Hepatic stellate cell (primary cell): ENCODE measurements at places on chromosomes 4 and X.

DNA sequence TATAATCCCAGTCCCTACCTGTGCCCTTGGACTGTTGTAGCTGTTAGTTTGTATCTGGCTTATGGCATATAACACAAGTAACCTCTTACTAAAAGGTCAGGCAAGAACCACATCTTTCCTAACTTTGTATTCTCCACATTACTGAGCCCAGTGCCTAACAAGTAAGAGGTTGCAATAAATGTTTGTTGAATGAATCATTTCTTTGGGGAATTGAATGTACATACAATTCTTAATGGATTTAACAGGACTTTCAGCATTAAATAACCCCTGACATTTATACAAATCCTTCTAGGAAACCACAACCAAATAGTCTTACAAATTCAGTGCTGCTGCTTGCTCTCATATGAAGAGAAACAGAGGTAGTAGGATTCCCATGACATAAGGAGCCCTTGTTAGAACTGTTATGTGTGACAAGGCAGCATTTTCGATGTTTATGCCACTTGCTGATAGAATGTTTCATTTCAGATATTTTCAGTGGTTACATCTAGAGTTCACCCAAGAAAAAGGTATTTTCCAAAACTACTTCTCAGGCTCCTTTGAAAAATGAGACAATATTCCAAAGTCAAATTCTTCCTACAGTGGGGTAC lies 62.0 kb downstream of the MBNL3 start:
- DNase-seq, result no peak

DNA sequence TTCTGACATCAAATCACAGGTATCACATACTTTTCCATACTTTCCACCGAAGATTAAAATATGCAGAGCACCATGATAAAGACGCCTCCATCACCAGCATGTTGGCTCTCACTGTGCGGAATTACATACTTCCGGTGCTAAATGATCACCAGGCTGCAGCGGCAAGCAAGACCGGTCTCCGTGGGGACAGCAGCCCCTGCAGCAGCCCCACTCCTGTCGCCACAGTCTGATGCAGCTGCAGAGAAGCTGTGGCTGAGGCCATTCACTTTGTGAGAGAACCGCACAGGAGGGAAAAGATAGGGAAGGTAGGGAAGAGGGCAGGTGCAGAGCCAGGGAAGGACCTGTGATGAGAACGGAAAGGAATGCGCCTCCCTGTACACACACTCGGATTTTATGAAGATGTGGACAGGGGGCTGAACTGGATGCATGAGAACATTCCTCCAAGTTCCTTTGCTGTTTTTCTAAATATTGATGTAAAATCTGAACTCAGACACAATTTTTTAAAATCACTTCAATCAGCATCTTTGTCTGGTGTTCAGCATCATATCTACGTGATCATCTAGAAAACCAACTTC lies 38.3 kb downstream of the AFAP1 start:
- no peak for DNase-seq

DNA sequence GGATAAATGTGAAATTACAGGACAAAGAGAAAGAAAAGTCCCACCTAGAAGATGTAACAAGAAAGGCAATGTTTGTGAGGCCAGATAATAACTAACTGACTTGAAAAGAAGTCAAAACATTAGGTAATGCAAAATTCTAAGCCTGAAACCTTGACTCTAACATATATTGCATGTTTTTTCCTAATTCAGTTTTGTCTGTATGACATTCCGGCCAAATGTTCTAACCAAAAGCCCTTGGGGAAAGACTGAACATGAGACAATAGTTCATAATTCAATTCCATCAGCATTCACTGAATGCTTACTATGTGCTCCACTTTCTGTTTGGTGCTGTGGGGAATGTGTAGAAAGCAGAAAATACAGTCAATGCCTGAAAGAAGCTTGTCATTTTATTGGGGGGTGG lies 84.8 kb upstream of the PLAC1 start:
- DNase-seq, result no peak

- no peak for DNase-seq
Measured at GRCh38 chr4:38101563-38101962, 141.4 kb downstream of the PTTG2 start.

GRCh38 chr4:896216-896615 lies 35.9 kb downstream of the GAK start:
- no peak for DNase-seq

GRCh38 chr4:189659287-189659686 lies 281.4 kb upstream of the FRG1 start:
- DNase-seq, result no peak

- DNase-seq, result no peak
Measured at GRCh38 chr4:133157460-133158160, 8.5 kb downstream of the PCDH10 start.

- no peak for DNase-seq
Measured at GRCh38 chr4:32000846-32001488, 1280.8 kb downstream of the PCDH7 start.

DNA sequence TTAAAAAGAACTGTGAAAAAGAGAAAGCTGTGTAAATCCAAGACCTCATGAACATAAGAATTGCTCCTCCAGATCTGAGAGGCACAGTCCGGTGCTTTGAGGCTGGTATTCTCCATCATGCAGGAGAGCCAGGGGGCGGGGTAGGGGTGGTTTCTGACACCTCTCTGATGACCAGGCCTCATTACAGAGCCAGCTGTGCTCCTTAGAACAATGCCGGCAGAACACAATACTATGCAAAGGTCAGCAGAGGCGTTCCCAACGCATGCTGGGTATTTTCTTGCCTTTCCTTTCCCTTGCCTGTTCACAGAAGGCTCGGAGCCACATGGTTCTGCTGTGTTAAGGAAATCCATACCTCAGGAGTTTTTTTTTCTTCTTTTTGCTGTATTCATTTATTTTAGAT lies 91.2 kb upstream of the SOD3 start:
- DNase-seq, result no peak

DNA sequence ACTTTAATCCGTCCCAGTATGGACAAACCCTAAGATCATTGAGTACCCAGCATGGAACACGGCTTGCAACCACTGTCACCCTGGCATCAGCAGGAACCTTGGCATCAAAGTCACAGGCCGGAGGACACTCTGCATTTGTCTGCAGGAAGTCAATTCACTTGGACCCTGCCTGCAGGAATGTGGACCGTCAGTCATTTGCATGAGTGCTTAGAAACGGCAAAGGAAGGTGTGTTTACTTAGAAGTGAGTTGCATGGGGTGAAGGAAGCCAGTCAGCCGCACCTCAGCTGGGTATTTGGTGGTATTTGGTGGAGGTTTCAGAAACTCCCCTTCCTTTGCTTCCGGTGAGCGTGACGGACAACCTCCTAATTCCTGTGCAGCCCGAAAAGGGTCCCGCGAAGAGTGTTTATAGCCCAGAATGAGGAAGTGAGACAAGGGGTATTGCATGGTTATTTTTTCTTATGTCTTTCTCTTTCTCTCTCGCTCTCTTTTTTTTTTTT lies 15.5 kb downstream of the P2RY8 start:
- DNase-seq, result no peak
